ENCODE measurements at places on chromosomes 7 and 10.
A peak's percentile ranks its signal among the peaks of the same experiment; 100 is the strongest.

- no peak for DNase-seq
Observed at GRCh38 chr10:119689016-119689580, 36.8 kb upstream of the INPP5F start.

- no peak for DNase-seq
Observed at GRCh38 chr10:92972066-92972870, 88.3 kb upstream of the CYP26C1 start.

GRCh38 chr10:97596101-97597082, 6.9 kb downstream of the C10orf62 start:
- DNase-seq: no peak

DNA sequence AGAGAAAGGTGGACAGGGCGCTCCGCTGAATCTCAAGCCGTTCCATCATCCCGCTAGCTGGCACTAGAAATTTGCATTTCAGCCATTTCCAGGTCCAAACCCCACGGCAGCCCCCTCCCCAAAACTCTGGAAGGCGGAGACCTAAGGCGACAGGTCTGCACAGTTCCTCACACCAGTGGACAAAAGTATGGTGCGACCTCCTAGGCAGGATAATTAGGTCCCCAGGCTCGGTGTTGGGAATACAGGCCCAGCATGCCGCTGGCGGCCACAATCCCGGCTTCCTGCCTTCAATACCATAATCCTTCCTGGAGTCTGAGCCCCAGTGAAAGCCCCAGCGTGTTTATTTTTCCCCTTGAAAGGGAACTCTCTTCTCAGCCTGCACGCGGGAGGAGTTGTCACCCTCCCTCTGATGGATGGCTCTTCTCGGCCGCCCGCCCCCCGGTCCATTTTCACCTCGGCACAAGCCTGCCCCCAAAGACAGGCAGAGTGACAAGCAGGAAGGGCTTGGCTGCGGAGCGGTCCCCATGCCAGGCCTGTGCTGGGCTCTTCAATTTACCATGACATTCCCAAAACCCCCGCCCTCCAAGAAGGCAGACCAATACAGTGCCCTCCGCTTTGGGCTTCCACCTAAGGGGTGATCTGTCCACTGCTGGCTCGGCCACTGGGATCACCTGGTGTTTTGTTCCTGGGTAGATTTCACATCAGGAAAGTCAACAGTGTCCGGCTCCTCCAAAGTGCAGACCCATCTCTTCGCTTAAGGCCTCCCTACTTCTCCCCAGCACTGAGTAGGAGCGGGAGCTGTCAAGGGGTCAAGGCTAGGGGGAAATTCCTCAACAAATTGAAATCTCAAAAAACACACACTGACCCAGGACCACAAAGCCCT, 2.2 kb downstream of the FGFR2 start:
- no peak for DNase-seq

DNA sequence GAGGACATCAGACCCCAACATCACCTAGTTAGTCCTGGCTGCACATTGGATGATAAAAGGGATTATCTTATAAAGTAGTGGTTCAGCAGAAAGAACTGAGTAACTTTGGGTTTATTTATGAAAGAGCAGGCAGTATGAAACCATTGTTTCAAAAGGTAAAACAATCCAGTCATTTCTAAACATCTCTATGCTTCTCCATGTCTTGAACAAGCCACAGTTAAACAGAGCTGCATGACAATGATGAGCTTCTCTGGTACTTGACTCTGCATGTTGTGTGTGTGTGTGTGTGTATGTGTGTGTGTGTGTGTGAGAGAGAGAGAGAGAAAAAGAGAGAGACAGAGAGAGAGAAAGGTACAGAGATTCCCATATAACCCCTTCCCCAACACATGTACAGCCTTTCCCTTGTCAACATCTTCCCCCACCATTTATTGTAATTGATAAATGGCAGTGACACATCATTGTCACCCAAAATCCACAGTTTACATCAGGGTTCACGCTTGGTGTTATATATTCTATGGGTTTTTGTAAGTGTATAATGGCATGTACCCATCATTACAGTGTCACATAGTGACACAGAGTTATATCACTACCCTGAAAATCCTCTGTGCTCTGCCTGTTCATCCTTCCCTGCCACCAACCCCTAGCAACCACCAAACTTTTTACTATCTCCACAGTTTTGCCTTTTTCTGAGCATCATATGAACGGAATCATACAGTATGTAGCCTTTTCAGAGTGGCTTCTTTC, 32.8 kb upstream of the SLC18A3 start:
- DNase-seq: no peak

- no peak for DNase-seq
Observed at GRCh38 chr10:124211921-124212320, 118.5 kb upstream of the CHST15 start.

GRCh38 chr10:27714349-27714748, 31.3 kb downstream of the MKX start:
- DNase-seq: no peak

DNA sequence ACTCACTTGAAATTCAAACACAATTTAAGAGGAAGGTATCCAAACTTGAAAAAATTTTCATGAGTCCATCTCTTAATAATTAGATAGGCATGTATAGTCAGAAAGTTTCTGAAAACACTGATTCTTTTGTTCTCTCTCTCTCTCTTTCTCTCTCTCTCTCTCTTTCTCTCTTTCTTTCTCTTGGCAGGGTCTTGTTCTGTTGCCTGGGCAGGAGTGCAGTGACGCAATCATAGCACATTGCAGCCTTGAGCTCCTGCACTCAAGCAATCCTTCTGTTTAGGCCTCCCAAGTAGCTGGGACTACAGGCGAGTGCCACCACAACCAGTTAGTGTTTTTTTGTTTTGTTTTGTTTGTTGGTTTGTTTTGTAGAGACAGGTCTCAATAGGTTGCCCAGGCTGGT, 59.3 kb downstream of the PRTFDC1 start:
- no peak for DNase-seq

GRCh38 chr10:97412891-97413304, 11.8 kb upstream of the RRP12 start:
- no peak for DNase-seq

DNA sequence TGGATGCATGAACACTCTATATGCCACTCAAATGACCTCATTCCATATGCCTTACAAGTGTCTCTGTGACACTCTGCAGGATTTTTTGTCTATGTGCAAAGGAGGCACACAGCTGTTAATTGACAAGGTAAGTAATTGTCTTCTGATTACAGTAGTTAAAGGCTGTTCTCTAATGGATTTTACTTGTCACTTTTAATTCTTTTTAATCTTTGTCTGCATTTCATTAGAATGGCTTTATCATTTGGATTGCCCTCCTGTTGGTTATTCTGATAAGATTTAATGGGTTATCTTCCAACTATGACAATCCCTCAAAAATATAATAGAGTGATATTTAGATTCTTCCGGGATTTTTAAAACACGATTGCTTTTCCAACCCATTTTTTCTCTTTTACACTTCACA, 290.0 kb upstream of the TEX47 start:
- DNase-seq: no peak

DNA sequence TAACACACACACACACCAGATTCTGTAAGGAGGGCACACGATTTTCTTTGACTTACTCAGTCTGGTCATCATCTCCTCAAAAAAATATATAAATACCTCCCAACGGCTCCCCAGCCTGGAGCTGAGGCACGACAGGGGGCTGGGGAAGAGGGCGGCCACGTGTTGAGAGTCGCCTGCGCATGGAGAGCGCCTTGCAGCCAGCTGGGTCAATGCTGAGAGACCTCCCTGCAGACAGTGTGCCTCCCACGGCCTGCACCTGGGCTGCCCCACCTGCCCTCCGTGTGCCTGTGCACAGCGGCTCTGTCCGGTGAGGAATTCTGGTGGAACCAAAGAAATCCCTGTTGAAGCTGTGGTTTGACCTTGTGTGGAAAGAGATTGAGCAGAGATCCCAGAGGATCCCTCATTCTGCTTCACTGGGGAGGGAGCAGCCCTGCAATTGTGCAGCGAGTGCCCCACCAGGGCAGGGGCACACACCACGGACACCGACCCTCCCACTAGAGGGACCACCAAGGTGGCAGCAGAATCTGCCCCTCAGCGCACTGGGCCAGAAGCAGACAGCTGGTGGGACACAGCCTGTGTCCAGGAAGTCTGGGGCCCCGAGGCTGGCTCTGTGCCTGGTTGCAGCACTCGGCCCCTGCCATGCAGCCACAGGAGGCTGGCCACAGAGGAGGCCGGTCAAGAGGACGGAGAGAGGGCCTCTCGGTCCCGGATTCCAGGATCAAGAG, 150.5 kb upstream of the PPP2R2D start:
- no peak for DNase-seq

DNA sequence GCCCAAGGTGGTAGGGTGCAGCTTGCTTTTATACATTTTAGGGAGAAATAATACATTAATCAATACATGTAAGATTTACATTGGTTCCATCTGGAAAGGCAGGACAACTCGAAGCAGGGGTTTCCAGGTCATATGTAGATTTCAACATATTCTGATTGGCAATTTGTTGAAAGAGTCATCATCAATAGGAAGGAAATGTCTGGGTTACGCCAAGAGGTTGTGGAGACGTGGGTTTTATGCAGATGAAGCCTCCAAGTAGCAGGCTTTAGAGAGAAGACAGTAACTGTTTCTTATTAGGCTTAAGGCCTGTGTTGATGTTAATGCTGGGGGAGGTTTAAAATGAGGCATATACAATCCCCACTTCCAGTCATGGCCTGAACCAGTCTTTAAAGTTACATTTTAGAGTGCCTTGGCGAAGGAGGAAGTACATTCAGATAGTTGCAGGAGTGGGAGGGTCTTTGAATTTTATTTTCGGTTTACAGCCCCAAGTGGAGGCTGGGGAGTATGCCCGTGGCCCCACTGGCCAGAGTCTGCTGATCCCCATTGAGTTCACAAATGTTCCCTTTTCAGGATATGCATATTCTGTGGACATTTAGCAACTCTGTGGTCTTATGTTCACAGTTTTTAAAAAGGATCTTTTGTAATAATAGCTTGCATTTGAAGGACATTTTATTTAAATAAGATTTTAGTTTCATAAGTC, 166.0 kb upstream of the GDF10 start:
- no peak for DNase-seq

DNA sequence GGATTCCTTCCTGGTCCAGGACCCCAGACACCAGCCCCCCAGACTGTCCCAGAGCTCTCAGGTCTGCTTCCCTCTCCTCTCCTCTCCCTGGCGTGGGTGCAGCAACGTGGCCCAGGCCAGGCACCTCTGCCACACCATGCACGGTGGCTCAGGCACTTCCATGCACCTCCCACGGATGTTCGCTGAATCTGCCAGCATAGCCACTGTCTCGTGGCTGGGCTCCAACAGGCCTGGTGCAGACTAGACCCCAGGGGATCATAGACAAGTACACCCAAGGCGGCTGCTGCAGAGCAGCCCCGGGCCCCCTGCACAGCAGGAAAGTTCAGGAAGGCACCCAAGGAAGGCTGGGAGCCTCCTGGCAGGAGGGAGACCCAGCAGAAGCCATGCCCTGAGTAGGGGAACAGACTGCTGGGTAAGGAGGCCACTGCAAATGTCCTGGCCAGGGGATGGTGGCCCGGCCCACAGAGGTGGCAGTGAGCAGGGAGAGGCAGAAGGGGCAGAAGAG, 4.4 kb downstream of the RASGEF1A start:
- DNase-seq: no peak

DNA sequence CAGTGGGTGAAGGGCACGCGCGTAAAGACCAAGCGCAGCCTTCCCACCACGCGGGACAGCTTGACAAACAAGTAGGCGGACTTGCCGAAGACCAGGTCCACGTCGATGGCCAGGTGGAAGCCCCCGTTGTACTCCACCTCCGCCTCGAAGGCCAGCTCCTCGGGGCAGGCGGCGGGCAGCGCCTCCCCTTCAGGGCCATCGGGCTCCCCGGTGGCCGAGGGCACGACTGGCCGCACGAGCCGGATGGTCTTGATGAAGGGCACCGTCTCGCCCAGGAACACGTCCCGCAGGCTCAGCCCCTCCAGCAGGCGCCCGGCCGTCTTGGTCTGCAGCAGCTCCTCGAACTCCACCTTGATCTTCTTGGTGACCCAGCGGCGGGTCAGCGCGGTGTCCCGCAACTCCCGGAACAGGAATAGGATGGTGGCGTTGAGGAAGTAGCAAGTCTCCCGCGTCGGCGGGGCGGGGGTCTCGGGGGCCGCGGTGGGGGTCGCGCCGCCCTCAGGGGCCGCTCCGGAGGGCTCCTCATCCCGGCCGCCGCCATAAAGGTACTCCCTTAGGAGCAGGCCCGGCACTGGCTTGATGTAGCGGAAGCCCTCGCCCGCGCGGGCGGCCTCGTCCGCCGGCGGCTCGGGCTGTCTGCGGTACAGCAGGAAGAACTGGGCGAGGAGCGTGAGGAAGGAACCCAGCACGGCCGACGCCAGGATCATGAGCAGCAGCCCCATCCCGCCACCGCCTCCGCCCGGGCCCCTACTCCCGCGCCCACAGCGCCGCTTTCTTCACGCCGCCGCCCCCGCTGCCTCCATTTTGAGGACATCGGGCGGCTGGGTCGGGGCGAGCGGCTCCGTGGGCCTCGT, 507 bp downstream of the PDZD8 start:
- peak; percentile 25 for DNase-seq

DNA sequence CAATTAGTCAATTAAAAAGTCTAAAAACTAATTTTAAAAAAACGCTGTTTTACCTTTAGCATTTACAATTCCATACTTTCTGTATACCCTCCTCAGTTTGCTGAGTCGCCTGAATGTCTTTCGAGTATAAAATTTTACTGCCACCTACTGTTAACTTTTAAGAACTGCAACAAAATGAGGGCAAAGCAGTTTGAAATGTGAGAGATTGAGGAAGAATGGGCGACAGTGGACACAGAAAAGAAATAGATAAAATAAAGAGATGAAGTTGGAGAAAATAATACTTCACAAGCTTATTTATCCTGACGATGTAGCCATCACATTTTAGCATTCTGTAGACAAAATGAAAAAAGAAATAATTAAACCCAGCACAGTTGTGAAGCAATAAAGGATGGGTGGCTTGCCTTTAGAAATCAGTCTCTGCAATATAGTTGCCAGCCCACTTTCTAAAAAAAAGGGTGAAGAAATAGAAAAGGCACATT, 110.8 kb upstream of the PTN start:
- peak; percentile 5 for DNase-seq

DNA sequence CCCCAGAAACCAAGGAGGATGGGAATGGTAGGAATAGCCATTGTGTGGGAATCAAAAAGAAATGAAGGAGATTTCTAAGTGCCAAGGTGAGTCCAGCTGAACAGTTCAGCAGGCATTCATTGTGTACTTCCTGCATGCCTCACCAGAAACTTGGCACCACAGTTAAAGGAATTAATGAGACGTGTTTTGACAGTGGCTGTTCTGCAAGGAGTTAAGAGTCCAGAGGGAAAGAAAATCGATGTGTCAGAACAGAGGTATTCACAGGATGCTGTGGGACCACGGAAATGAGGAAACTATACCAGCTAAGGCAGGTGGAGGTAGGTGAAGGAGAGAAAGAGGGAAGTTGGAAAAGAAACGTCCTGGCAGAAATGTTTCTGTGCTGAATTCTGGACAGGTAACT, 78.1 kb downstream of the PRKCQ start:
- no peak for DNase-seq

DNA sequence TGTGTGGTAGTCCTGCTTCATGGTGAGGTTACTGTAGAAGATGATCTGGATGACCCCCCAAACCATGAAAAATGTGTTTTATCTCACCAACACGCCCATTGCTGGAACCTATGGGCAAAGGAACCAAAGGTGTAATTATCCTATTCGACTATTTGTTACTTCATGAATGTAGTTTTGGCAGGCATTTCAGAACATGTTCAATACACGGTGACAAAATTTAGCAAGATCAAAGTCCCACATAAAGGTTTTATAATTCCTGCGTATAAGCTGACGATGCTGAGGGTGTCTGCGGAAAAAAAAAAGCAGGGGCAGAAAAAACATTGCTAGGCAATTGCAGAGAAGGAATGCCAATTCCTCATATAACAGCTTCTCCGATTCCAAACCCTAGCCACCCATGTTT, 13.3 kb downstream of the RAPGEF5 start:
- DNase-seq: no peak

GRCh38 chr10:97549587-97550322, 22.8 kb upstream of the ANKRD2 start:
- DNase-seq: no peak

Measured in germinal center (tissue), 1 donor.